ENCODE measurements at places on chromosomes 12 and 14.

DNA sequence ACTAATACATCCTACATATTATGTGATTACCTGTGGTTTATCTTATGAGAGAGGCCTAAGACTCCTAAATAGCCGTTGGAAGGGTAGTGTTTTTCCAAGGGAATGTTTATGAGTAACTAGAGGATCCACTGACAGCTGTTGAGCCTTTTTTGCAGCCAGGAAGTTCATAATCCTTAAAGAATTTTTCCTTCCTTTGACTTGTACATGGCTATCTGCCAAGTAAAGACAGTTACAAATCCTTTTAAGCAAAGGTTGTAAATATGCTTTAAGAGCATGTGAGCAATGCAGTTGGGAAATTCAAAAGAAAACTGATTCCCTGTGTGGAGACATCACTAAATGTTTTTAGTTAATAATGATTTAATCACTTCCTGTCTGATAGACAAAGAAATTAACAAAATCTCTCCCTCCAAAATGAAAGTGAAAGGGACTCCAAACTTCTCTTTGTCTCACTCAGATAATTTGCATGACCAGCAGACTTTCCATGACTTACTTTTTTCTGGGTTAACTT, 333.8 kb downstream of the PDZRN4 start:
- no peak for DNase-seq

GRCh38 chr12:121800694-121801594, 2.9 kb upstream of the SETD1B start:
- DNase-seq, result peak; percentile 53

DNA sequence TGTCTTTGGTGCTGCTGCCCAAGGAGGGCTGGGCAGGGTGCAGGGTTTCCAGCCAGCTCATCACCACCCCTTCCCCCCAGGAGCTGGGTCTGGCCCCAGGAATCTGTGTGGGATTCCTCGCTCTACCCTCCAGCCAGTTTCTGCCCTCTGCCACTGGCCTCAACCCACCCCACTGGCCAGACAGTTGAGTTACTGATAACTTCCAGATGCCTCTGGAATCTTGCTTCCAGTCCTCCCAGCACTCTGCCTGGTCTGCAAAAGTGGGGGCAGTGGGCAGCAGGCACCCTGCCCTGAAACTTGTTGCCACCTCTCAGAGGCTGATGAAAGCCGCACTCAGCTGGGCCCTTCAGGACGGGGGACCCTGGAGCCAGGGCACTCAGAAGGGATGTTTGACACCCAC, 20.1 kb upstream of the TBX3 start:
- no peak for DNase-seq

DNA sequence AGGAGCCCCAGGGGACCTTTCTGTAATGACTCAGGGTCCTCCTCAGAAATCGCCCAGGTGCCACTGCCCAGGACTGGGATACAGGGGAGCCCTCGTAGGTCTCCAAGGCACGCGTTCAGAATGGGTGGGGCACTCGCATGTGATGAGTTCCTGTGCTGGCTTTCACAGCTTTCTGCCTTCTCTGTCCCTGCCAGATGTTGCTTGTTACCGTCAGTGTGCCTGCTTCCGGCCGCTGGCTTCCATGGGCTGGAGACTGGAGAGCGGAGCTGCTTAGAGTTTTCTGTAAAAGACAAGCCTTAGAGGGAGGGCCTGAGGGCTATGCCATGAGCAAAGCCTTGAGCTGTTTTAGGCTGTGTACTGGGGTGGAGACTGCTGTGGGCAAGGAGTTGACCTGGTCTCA, 75.0 kb upstream of the SLC24A4 start:
- DNase-seq, result no peak

GRCh38 chr14:102924632-102925588, 2.4 kb downstream of the AMN start:
- DNase-seq, result no peak

GRCh38 chr12:102726686-102727085, 190.4 kb downstream of the PAH start:
- DNase-seq, result no peak

- no peak for DNase-seq
Measured at GRCh38 chr14:37215345-37215744, 17.6 kb downstream of the MIPOL1 start.

Data from stimulated activated CD8-positive, alpha-beta memory T cell treated with anti-CD3 and anti-CD28 coated beads, Interleukin-4, amount 100 ng/mL, for 1 hour (primary cell).